ENCODE measurements at places on chromosomes 7 and 10.

- no peak for DNase-seq
These were observed 394.5 kb downstream of the SEMA3D start for GRCh38 chr7:84792231-84792893.

- no peak for DNase-seq
These were observed 19.6 kb downstream of the IKZF1 start for GRCh38 chr7:50324113-50324512.

GRCh38 chr7:142420554-142421362, 162.9 kb upstream of the PRSS58 start:
- DNase-seq = no peak

GRCh38 chr7:108581655-108582491, 12.2 kb downstream of the DNAJB9 start:
- DNase-seq = no peak

- DNase-seq = no peak
These were observed 2.2 kb downstream of the IKZF1 start for GRCh38 chr7:50306494-50307367.

GRCh38 chr10:60737242-60737641, 41.0 kb upstream of the CDK1 start:
- DNase-seq = no peak

DNA sequence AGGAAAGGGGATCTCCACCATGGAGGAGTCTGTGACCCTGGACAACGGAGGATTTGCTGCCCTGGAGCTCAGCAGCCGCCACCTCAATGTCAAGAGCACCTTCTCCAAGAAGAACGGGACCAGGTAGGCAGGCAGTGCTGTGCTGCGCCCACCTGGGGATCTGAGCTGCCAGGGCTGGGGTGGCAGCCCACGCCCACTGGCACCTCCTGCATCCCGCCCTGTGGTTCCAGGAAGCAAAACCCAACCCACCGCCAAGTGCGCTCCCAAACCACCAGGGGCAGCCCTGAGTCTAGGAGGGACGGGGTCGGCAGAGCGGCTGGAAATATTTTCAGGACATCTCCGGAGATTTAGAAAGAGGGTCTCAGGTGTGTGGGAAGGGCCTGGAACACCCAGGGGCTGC, 440.3 kb upstream of the FOXK1 start:
- no peak for DNase-seq

- no peak for DNase-seq
These were observed 10.4 kb downstream of the AFAP1L2 start for GRCh38 chr10:114393886-114394285.

GRCh38 chr10:71656220-71656619, 63.4 kb downstream of the C10orf105 start:
- no peak for DNase-seq

DNA sequence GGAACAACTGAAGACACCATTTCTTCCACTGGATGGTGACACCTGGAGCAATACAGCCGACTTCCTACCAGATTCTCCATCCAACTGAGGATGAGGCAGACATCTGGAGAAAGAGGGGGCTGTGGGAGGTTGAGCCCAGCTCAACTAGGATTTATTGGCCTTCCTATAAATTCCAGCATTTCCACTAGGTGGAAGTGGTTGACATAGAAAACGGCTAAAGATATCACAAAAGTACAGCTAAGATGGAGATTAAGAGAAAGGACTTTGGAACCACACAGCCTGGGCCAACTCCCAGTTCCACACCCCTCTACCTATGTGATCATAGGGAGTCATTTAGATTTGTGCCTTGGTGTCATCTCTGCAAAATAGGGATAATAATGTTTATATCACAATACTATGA, 61.3 kb upstream of the CAV2 start:
- no peak for DNase-seq

DNA sequence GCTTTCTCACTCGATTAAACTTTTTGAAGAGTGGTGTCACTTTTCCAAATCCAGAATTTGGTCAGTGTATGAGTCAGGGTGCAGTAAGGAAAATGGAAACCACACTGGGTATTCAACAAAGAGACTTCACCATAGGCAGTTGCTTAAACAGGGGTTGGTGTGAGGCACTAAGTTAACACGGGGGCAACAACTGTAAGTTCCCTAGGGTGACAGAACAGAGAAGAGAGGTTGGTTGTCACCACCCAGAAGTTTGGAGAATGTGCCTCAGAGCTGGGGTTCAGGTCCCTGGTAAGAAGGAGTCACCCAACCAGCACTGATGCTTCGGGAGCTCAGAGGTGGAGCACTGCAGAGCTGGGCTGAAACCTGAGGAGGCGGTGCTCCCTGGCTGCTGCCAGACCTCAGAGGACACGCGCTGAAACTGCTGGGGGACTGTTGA, 170.4 kb downstream of the ARID5B start:
- no peak for DNase-seq

GRCh38 chr10:110501142-110501937, 3.6 kb downstream of the DUSP5 start:
- DNase-seq = no peak

- no peak for DNase-seq
These were observed 249.8 kb upstream of the VSTM2A start for GRCh38 chr7:54292171-54292925.

DNA sequence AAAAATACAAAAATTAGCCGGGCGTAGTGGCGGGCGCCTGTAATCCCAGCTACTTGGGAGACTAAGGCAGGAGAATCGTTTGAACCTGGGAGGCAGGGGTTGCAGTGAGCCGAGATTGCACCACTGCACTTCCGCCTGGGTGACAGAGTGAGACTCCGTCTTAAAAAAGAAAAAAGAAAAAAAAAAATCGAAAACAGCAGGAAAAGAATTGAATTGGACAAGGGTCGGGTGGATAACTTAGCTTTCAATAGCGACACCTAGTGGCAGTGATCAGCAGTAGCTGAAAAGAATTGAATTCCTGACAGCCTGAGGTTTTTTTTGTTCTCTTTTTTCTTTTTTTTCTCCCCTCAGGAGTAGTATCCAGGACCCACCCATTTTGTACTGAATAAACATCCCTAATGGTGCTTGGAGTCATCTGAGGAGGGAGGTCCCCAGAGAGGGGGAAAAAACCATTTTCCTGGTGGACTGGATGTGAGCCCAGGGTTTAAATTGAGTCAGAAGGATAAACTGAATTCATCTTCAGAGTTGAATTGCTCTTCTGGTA, 55.1 kb downstream of the CYCS start:
- no peak for DNase-seq

DNA sequence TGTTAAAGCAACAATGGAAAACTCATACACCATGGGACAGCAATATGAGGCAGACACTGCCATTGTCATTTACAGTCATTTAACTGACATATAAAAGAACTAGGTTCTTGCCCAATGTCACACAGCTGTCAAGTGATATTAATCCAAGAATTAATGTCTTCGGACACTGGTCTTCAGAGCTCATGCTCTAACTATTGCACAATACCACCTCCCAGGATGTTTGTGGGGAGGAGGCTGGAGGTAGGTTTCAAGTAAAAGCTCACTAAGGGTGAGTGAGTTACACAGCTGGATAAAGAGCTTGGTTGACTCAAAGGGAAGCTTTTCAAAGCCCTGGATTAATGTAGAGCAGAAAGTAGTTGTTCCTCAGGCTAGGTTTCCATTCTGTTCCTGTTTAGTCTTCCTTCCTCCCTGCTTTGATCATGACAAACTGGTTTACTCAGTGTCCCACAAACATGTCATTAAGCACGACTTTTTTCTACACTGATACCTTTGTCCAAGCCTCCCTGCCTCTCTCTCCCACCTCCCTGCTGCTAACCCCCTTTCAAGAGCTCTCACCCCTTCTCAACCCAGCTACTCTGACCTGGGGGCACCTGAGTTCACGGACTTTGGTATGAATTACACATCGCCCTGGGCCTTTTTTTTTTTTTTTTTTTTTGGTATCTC, 987 bp upstream of the EXOC6 start:
- DNase-seq = no peak

- DNase-seq = no peak
These were observed 276.6 kb downstream of the GPR158 start for GRCh38 chr10:25451401-25451800.

DNA sequence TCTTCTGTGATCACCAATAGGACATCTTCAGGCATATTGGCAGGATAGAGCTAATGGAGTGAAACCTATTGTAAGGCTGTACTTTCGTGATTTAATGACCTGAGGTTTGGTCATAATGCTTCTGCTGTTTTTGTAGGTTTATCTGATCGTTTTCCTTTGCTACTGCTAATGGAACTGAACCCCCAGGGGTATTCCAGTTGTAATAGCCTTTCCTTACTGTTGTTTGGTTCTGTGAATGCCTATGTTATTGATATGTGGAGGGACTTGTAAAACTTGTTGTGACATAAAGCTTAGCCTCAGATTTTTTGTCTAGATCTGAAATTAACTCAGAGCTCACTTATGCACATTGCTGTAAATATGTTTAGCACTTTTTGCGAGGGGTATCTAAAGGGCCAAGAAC, 10.9 kb upstream of the VWA2 start:
- no peak for DNase-seq

DNA sequence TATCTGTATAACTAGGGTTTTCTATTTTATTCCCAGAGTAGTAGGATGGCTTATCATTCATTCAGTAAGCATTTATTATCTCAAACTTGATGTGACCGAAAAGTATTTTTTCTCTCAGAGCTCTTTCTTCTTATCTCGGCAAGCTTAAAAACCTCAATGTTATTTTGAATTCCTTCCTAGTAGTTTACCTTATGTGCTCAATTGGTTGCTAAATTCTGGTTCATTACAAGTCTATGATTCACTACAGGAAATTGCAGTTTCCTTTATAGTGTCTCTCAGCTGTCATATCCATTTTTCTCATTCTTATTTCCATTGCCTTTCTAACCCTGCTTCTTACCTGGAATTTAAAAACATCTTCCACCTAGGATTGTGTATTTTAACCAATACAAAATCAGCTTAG, 12.6 kb upstream of the ICA1 start:
- DNase-seq = no peak

DNA sequence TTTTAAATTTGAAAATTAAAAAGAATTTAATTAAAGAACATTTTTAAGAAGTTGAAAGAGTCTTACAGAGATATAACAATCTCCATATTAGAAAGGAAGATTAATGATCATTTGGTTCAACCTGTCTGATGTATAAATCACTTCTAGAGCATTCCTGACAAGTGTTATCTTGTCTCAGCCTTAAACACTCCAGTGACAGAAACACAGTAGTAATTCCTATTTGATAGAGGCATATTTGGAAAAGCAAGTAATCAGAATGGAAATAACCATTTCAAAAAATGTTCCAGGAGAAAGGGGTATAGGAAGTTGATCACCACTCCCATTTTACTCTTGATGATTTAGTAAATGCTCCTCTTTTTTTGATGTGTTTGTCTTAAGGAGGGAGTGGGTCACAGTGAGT, 213.1 kb upstream of the FAM3C start:
- DNase-seq = no peak

DNA sequence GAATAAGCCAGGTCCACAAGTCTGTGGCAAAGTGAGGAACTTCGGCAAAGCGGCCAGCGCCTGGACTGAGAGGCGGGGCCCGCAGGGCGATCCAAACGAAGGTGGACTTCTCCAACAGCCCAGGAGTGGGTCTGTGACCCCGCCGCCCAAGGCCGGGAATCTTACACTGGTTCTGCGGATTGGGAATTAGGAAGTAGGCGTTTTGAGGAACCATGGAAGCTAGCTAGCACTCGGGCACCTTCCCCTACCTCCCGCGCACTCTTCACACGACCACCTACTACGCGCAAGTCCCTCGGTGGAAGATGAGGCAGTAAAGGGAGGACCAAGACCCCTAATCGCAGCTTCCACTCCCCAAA, 570 bp upstream of the ARF5 start:
- no peak for DNase-seq

DNA sequence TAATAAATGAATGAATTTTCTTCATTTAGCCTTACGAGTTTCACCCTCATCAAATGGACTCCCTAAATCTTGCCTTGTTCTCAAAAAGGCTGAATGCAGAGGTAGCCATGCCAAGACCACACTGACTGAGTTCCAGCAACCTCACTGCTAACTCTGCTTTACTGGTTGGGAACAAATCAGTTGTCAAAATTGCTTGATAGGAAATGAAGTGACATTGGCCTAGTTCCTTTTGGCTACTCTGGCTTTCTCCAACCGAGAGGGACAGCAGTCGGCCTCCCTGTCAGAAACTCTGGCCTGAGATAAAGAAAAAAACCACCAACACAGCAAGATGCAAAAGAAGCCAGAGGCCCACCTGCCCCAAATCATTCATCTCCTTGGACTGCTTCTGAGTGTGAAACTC, 87.0 kb downstream of the PPP1R3C start:
- DNase-seq = no peak

DNA sequence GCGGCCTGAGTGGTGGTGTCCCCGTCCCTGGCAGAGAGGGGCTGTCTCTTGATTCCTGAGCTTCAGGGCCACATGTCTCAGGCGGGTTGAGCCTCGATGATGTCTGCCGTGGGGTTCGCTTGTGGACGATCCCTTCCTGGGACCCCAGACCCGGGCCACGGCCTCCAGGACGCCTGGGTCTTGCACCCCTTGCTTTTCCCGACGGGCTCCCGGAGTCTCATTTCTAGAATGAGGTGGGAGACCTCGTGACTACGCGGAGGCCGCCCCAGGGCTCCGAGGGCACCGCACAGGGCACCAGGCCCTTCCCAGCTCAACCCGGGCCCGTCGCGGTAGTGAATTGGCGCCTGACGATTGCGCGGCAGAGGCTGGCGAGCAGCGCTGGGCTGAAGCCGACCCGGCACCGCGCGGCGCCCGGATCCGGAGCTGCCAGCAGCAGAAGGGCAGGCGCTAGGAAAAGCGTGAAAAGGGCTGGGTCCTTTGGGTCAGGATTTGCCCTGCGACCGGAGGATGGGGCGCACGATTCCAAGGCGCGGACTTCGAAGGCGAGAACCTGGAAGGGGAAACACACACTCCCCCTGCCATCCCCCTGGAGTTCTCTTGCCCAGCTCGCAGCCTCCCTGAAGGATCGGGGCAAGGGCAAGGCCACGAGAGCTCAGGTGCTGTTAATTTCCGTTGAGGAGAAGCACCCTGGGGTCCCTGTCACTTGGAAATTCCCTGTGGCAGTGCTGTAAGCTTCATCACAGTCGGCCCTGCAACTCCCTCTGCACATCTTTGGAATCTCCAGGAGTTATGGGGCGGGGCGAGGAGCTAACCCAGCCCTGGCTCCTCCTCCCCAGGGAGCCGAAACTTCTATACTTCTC, 15.5 kb downstream of the TLX1 start:
- no peak for DNase-seq

GRCh38 chr10:68330852-68331454, 911 bp upstream of the HNRNPH3 start:
- no peak for DNase-seq
